ENCODE measurements at places on chromosomes 5 and 9. TPM values are rescaled to one million over a fixed set of nuclear protein-coding genes. Genes with fewer than 3 reads are reported as not detected.

- DNase-seq = no peak
Measured at GRCh38 chr9:14690948-14691730, 2.1 kb downstream of the ZDHHC21 start.

The GNA14 gene
- total RNA-seq = 1.9 TPM

GRCh38 chr5:129171194-129171944, 76.8 kb downstream of the ISOC1 start:
- DNase-seq = no peak

- no peak for DNase-seq
Measured at GRCh38 chr9:33185406-33185805, 18.3 kb upstream of the B4GALT1 start.

- no peak for DNase-seq
Measured at GRCh38 chr5:118185018-118185417, 803.3 kb downstream of the DTWD2 start.

The IFNA2 gene
- not detected for total RNA-seq

Measured in pancreas (tissue), 10 donors.